ENCODE measurements at places on chromosomes 11 and 22. TPM values are rescaled to one million over a fixed set of nuclear protein-coding genes. Genes with fewer than 3 reads are reported as not detected.

Gene GLB1L3
- not detected for total RNA-seq

Gene NLRP14
- 0.57 TPM for total RNA-seq

Gene OPCML
- 0.10 TPM for total RNA-seq

Gene FAM227A
- 6.1 TPM for total RNA-seq

Gene HBG1
- total RNA-seq, result not detected

Gene TIMP3
- total RNA-seq, result 279 TPM

Gene SCGB1C1
- not detected for total RNA-seq

Gene USP2
- 4.8 TPM for total RNA-seq
